ENCODE measurements at places on chromosomes 1 and 21. TPM values are rescaled to one million over a fixed set of nuclear protein-coding genes. Genes with fewer than 3 reads are reported as not detected.

DNA sequence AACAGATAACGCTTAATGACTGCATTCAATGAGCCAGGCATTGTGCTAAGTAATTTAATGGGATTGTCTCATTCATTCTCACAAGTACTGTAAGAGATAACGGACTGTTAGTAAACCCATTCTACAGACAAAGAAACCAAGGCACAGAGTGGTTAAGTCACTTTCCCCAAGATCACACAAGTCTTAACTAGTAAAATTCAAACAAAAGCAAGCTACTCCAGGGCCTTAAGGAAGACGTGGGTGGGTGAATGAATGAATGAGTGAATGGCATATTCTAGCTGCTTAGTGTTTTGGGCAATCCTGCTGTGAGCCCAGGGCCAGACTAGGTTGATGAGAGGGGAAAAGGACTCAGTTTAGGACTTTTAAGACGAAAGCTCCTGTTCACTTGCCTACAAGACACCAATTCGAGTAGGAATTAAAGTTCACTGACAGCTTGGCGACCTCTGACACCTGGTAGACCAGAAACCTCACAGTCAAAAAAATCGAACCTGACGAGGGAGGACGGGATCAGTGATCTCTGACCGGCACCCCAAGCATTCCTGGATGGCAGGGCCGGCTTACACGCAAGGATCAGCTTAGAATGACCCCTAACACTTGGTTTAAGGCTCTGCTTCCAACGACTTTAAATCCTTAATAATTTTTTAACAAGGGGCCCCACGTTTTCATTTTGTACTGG, 557 bp downstream of the EMC1 start:
- no peak for DNase-seq

Gene FCRL3
- 0.09 TPM for polyA plus RNA-seq

Gene PIGC
- 8.1 TPM for polyA plus RNA-seq

Gene C8A
- not detected for polyA plus RNA-seq

DNA sequence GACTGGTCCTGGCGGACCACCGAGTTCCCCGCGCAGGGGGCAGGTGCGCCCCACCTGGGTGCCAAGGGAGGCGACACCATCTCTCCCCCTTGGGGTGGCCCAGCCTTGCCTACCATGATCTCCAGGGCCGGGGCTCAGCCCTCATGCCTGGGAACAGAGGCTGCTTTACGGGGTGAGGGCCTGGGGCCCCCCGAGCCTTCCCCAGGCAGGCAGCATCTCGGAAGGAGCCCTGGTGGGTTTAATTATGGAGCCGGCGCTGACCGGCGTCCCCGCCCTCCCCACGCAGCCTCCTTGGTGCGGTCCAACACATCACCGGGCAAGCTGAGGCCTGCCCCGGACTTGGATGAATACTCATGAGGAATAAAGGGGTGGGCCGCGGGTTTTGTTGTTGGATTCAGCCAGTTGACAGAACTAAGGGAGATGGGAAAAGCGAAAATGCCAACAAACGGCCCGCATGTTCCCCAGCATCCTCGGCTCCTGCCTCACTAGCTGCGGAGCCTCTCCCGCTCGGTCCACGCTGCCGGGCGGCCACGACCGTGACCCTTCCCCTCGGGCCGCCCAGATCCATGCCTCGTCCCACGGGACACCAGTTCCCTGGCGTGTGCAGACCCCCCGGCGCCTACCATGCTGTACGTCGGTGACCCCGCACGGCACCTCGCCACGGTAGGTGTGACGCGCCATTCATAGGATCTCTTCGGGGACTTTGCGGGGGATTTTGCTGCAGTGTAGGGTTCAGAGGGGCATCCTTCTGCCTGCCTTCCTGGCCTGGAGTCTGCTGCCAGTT, 38.2 kb downstream of the TP73 start:
- DNase-seq, result no peak

DNA sequence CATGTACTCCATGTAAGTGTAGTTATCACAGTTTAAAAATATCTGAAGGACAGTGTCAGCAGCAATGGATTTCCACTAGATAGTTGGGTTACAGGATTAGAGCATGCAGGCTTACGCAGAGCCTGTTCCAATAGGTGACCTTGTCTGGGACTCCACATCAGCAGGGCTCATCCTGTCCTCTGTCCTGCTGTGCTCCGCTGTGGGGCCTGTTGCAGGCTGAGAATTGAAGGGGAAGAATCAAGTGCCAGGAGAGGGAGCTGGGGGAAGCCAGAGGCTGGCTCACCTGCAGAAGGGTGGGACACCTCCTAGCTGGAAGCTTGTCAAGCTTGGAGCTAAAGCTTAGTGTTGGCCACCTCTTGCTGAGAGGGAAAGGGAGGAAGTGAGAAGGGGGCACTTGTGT, 62.8 kb downstream of the XCL2 start:
- DNase-seq, result no peak

DNA sequence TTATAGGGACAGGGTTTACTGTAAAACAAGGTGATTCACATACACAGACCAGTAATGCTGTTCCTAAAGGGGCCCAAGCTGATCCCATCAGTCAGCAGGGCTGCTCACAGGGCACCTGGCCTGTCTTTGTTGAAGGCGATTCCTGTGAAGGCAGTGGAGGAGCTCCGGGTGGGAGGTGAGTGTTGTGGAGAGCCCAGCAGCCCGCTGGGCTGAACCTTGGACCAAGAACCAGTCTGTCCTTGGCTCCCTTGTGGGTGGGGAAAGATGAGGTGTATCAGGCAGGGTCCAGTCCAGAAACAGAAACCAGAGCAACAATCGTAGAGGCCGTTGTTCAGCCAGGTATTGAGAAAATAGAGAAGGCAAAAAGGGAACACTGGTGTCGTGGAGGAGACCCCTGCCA, 12.5 kb downstream of the PDXK start:
- DNase-seq, result no peak

Gene FMO5
- polyA plus RNA-seq, result 16.8 TPM

DNA sequence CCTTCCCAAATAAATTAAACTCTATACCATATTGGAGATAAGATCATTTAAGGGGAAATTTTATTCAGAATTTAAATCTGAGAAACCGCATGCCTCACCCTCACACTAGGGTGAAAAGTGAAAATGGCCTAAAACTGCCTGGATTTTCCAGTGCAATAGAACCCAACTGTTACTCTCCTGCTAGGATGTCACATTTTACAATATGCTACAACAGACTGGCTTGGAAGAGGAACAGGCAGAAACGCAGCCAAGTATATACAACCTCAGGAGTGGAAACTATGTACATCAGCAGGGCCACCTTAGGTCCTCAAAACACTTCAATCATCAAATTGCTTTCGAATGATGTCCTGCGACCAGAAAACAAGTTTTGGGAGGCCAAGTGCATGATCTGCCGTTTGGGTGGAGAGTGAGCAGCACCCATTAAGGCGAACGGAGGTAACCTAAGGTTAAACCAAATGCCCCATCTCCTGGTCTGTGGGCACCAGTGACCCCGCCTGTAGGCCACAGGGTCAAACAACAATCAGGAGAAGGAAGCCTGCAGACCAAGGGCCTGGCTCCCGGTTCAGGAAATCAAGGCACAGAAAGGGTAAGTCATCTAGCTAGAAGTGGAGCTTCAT, 4.9 kb downstream of the RCAN1 start:
- no peak for DNase-seq

GRCh38 chr1:53557369-53557768, 98.2 kb downstream of the DMRTB1 start:
- DNase-seq, result no peak

GRCh38 chr1:3777078-3777547, 4.6 kb downstream of the SMIM1 start:
- DNase-seq, result no peak

Gene CD164L2
- not detected for polyA plus RNA-seq

DNA sequence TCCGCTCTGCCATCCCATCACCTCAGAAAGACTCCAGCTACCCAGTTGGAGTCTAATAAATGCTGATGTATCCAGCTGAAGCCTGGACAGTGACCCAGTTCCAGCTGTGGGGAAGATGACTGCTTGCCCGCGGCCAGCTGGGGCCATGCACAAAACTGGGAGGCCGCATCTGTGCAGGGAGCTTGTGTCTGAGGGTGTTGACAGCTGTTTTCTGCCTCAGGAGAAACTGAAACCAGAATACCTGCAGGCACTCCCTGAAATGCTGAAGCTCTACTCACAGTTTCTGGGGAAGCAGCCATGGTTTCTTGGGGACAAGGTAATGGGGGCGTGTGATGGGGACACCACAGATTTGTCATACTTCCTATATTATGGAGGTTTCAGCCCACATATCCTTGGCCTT, 3.2 kb downstream of the GSTM2 start:
- no peak for DNase-seq

Gene PDE4DIP
- polyA plus RNA-seq, result 14.6 TPM

GRCh38 chr1:151841141-151841540, 1.5 kb upstream of the C2CD4D start:
- DNase-seq, result no peak

Gene SGIP1
- polyA plus RNA-seq, result not detected

DNA sequence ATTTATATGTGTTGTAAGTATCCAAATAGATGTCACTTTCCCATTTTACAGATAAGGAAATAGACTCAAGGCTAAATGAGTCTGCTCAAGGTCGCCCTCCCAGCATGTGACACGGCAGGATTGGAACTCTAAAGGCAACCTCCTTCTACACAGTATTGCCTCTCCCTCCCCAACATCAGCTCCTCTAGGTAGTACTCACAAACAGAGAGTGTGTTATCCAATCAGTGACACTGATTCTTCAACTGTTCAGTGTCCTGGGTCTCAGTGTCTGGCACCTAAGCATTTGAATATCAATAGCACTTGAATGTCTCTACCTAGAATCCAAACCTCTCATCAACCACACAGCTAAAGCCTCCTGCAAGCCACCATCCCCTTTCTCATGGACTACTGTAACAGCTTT, 87.1 kb downstream of the DAB1 start:
- DNase-seq, result no peak

Gene SEMA4A
- polyA plus RNA-seq, result 72.3 TPM

DNA sequence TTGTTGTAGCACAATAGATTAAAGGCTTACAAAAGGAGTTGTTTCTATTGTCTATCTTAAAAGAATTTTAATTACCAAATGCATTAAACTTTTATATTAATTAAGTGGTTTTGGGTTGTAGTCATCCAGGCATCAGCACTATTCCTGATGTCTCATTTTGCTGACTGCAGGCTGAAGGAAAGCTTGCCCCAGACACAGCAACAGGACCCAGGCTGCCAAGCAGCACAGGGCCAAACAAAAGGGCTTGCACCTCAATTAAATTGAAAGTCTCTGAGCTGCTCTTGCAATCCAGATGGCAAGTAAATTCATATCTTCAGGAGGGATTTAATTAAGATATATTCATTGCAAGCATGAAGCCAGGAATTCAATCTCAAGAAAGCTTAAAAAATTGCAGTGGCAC, 80.7 kb upstream of the CHODL start:
- DNase-seq, result no peak

Gene OR2T35
- not detected for polyA plus RNA-seq

- peak; percentile 82 for DNase-seq
These were observed 160.1 kb downstream of the FASLG start for GRCh38 chr1:172818841-172819527.

DNA sequence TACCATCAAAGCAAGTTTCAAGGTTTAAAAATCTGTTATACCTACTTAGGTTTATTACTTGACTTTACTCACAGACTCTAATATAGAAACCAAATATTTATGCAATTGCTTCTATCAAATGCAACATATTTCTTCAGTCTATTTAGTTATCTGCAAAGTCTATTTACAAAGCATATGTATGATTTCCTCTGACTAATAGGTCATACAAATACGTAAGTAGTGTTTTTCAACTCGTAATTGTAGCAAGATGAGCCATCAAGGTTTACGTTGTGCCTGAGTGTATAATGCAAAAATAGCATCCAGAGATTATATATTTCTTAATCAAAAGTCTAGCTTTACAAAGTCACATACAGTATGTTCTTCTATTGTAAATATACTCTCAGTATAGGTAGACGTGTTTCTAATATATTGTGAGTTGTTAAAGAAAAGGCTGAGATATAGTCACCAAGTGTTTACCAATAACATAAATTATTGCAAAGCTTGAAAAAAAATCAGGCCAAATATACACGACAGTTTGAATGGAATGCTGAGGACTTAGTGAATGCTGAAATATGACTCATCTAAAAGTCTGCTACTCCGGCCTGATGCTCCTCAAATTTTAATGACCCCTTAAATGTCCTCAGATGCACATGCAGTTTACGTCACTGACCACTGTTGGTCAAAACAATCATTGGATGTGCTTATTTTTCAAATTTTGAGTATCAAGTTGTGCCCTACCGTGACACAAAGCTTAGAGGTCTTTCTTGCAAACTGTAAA, 48.4 kb downstream of the ADAMTS5 start:
- no peak for DNase-seq

DNA sequence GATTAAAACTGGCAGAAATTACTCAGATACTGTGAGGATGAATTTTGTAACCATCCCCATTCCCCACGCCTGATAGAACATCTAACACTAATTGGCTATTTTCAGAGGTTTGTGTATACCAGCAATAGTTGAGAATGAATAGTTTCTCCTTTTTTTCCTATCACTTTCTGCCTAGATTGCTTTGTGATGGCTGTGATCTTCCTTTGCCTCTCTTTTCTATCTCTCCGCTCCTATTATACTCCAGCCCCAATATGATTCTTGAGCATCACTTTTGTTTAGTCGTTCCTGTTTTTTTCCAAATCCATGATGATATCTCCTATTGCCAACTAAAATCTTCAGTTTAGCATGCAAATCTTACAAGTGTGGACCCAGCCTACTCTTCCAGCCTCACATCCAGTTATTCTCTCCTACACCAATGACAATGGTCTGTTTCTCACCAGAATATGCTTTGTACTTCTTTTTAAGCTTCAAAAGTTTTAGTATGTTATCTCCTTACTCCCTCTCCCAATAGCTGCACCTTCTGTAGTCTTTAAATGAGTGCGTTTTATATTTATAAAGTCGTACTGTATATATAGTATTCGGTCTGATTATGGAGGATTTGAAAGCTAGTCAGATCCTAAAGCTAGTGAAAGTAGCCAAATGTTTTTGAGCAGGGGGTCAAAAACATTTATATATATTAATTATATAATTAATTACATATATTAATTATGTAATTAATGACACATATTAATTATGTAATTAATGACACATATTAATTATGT, 25.2 kb downstream of the MAGI3 start:
- no peak for DNase-seq

GRCh38 chr1:67685067-67685557, at the start of gene GADD45A:
Gene GADD45A, plus strand, starts transcription at chr1:67685201. Its CDS starts 294 bp downstream, at chr1:67685495.
- DNase-seq, result peak; percentile 96

Gene PDC
- polyA plus RNA-seq, result not detected

Gene GNG12
- polyA plus RNA-seq, result 0.03 TPM

DNA sequence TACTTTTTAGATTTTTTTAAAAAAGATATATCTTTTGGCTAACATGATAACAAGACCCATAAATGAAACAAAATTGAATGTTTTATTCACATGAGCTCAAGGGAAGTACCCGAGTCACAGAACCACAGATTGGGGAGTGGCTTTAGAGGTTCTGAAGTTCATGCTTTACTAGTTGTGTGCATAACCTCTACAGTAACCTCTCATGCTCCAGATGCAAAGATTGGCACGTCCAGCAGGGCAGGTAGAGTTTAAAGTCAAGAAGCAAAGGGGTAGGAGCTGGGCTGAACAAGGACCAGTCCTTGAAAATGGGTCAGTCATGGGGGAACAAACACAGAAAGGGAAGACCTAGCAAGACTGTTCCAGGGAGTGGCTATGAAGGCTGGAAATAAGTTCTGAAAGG, 109.6 kb downstream of the RNF220 start:
- DNase-seq, result no peak

Gene ANXA9
- polyA plus RNA-seq, result 0.28 TPM

All from CD14-positive monocyte (primary cell).